ENCODE measurements at places on chromosomes 4 and X. TPM values are rescaled to one million over a fixed set of nuclear protein-coding genes. Genes with fewer than 3 reads are reported as not detected.

Gene WDR17
- 60.2 TPM for total RNA-seq

DNA sequence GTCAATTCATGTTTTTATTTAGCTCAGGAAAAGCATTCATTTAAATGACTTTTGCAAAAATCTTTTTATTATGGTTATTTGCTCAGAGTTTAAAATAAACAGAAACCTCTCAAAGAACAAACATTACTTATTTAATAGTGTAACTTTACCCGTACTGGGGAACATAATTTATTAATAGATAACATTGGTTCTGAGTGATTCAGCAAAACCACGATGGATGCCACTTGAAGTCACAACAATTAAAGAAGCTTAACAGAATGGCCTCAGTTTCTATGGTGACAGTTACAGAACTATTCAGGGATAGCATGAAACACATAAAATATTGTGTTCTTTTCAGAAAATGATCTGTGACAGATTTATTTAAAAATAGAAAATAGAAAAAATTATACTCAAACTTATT lies 368.7 kb downstream of the CCSER1 start:
- DNase-seq, result no peak

DNA sequence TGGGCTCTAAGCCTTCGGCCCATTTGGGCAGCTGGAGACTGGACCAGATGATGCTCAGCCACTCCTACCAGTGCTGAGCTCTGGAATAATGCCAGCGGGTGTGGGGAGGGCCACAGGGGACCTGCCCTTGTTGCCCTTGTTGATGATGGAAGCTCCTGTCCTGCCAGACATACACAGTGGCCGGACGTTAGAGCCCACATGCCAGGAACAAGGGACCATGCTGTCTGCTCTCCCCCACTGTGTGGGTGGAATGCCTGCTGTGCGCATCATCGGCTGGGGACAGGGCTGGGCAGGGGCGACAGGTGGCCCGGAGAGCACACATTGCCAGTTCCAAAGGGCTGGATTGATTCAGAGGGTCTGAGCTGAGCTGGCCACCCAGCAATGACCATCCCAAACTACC lies 2.0 kb downstream of the ABLIM2 start:
- no peak for DNase-seq

- DNase-seq, result no peak
These were observed 580.2 kb downstream of the MID1IP1 start for GRCh38 chrX:39381422-39381821.

Gene COL4A5
- 51.1 TPM for total RNA-seq

GRCh38 chr4:5708449-5709206 lies at the start of gene EVC2:
Gene EVC2 (minus strand): TSS chr4:5708559. CDS start chr4:5708513, 46 bp downstream.
- no peak for DNase-seq

Gene DOCK11
- 40.2 TPM for total RNA-seq

Gene NDP
- total RNA-seq, result 18.7 TPM

- no peak for DNase-seq
These were observed 977 bp upstream of the RBBP7 start for GRCh38 chrX:16870862-16871815.

- DNase-seq, result peak; percentile 50
These were observed 123.7 kb downstream of the ANAPC4 start for GRCh38 chr4:25500626-25501316.

DNA sequence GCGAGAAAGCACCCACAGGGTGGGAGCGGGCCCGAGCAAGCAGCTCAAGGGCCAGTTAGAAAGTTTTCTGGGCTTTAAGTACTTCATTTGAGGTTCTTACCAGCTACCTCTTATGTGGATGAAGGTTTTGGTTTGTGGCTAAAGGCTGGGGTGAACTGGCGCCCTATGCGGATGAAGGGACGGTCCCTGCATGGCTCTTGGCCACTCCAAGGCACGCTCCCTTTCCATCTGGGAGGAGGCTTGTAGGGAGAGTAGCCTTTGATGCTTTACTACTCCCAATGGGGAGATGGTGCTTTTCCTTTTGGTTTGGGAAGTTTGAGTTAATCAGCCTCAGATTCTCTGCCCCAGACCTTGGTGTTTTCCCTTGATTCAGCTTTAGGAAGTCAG lies 17.7 kb downstream of the MRFAP1 start:
- DNase-seq, result no peak

- DNase-seq, result no peak
These were observed 101.3 kb downstream of the DCHS2 start for GRCh38 chr4:154390324-154390723.

DNA sequence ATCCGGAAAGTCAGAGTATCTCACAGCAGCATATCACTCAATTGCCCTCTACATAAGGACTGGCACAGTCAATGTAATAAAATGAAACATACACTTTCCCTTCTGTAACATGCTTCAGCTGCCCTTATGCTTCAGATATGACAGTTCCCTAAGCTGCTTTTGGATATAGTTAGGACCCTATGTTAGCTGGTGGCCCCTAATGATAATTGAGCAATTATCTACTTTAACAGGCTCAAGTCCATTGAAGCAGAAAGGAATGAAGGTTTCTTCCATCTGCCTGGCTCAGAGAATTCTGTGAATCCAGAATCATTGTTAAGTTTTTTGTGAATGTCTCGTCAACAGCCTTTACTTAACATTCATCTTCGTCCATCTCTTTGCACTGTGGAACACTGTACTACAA lies 951.2 kb upstream of the DIAPH2 start:
- DNase-seq, result no peak

GRCh38 chr4:153514001-153514526 lies 47.9 kb downstream of the TMEM131L start:
- DNase-seq, result no peak

DNA sequence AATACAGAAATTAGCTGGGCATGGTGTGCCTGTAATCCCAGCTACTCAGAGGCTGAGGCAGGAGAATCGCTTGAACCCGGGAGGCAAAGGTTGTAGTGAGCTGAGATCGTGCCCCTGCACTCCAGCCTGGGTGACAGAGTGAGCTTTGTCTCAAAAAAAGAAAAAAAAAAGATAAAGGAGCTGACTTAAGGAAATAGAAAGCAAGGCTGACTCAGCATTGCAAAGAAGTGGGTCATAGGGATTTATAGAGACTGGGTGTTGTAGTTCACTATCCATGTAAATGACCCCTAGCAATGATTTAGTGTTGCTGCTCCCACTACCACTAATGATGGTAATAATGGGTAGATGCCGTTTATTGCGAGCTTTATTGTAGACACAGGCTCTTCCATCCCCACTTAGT lies 47.6 kb downstream of the ADD1 start:
- no peak for DNase-seq

GRCh38 chr4:38189445-38189844 lies 229.2 kb downstream of the PTTG2 start:
- DNase-seq, result no peak

DNA sequence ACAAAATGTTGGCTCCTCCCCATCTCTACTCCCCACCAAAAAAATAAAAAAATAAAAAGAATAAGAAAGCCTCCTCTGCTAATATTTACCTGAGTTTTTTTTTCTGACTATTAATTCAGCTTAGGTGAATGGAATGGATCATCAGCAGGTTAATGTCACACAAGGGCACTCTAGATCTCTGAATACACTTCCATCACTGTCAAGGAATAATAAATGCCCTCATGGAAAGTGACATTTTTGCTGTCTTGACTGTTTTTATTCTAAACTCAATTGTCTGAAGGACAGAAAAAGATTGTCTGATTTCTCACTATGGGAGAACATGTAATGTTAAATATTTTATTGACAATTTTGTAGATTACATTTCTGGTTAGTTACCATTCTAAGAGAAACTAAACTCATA lies 30.4 kb upstream of the TLL1 start:
- DNase-seq, result no peak

DNA sequence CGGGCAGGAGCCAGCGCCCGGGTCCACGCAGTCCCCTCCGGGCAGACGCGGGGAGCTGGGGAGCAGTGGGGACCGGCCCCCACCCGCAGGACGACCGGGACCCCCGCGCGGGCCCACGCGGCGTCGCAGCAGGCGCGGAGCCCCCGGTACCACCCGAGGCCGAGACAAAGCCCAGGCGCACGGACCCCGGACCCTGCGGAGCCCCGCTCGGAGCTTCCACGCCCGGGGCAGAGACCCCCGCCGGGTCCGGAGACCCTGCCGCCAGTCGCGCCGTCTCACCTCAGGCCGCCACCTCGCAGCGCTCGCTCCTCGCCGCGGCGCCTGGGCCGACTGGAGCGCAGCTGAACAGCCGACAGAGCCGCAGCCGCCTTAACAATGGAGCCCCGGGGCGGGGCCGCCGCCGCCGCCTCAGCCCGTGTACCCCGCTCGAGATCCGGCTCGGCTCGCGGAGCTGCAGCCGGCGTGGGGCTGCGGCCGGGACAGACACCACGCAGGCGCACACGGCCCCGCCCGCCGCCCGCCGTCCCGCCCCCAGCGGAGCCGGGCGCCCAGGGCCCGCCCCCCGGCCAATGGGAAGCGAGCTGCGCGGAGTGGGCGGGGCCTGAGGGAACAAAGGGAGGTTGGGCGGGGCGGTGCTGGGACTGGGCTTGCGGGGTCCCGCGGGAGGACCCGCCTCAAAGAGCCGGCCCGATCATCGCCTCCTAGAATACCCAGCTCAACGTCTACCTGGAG lies at the start of gene AFAP1:
Gene AFAP1, minus strand, starts transcription at position 485 of the 732 bp plus-strand sequence. CDS start 67,783 bp downstream, outside the sequence.
- peak; percentile 99 for DNase-seq

DNA sequence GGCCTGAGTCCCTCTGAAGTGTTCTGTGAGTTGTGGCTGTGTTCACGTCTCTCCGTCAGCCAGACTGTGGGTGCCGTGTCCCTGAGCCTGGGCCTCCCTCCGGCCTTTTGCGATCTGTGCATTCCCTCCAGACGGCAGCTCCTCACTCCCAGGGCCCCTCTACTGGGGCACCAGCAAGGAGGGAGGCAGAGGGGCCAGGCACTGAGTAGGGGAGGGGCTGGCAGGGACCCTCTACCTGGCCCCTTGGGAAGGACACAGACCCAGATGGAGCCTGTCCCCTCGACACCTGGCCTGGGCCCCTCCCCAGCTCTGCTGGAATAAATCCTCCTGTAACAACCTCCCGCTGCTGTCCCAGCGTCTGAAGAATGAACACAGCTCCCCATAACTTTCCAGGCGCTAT lies 110.0 kb upstream of the NKX1-1 start:
- no peak for DNase-seq

- DNase-seq, result no peak
These were observed 16.9 kb upstream of the OCIAD1 start for GRCh38 chr4:48813964-48814363.

- no peak for DNase-seq
These were observed 30.5 kb upstream of the CT83 start for GRCh38 chrX:116493271-116493670.

DNA sequence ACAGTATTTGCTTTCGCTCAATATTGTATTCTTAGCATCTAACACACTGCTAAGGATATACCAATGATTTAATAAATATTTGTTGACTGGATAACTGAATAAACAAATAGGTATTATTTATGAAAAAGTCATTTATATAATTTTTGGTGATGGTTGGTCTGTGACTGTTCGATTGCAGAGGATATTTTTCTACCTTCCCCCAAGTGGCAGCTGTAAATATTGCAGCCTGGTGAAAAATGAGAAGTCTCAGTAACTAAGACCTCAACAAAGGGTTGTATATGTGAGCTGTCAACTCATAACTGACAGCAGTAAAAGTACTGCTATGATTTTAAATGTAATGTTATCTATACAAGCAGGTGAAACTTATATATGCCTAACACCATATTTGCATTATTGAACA lies 36.0 kb downstream of the HTR2C start:
- no peak for DNase-seq

DNA sequence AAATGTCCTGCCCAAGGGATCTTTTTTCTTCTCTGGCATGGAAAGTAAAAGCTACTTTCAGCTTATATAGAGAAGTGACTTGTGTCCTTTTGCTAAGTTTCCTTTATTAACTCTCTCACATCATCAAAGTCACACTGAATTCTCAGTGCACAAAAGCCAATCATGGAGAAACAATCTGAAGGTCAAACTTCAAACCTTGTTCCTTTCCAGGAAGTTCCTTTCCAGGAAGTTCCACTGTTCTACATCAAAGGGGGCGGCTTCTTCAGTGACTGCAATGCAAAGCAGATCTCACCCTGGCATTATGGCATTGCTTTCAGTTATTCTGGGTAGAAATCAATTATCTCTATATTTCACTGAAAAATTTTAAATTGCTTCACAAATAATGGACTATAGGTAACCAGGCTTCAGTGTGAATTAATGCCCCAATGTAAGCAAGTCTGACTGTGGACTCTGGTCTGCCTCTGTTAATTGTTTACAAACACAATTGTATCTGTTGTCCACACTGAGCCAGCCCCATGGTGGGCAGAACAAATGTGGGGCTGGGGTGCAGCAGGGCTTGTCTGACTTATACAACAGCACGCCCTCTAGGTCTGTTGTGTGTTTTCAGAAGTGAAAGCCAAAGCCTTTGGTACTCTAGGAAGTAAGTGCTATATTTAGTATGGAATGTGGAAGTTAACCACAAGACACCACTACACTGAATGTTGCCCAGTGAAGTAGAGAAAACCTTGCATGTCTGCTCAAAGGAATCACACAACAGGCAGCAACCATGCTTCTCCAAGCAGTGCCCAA lies 98.8 kb downstream of the CDS1 start:
- no peak for DNase-seq

DNA sequence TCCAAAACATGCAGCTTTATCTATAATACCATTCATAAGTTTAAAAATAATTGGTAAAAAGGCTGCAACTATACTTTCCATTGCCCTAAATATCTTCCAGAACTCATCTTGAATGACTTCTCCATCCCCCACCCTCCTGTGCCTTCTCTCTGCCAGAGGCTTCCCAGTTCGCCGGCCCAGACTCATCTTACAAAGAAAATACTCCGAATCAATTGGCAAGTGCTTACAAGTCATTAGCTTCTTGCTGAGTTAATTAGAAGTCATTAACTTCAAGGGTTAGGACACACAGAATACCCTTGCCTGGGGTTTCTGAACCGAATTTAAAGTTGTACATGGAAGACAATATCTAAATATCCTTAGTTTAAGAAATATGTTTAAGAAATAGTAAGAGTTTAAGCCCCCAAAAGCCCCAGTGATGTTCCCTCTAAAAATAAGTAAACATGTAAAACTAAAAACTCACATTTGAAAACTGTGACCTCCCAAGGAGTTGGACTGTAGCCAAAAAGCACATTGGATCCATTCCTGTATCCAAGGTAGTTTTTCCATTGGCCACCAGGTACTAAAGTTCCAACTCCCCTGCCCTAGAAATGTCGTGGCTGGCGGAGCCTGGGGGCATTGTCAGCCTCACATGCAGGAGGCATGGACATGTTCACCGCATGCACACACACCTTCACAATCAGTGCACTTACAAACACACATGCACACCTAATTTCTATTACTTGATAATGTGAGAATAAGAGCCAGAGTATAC lies 535.2 kb upstream of the FAT1 start:
- DNase-seq, result no peak

Gene RASSF6
- total RNA-seq, result 0.09 TPM

Gene TMPRSS11F
- total RNA-seq, result not detected

Gene VCX3A
- not detected for total RNA-seq

Gene ARAP2
- 45.3 TPM for total RNA-seq

DNA sequence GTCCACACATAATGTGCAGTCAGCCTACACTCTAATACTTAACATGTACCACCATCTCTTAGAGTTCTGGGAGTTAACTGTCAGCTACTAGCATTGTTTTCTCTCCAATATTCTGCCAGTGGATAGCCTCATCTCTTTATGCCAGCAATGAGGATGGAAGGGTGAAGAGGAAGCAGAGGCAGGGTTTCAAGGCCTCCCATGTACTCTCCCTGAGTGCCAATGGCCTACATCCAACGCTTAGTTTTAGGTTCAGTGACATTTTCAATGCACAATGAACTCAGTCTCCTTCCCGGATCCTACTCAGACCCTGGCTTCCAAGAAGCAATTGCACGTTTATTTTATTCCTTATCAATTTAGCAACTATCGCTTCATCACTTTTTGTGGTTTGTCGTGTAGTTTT lies 686.1 kb downstream of the DMD start:
- DNase-seq, result no peak

Data from cerebellum (tissue), 4 donors.